ENCODE measurements at places on chromosomes 5 and 9.

GRCh38 chr5:177431317-177432142, 5.1 kb downstream of the GRK6 start:
- DNase-seq, result no peak

- DNase-seq, result no peak
Observed at GRCh38 chr5:66230551-66230950, 86.5 kb downstream of the SREK1 start.

DNA sequence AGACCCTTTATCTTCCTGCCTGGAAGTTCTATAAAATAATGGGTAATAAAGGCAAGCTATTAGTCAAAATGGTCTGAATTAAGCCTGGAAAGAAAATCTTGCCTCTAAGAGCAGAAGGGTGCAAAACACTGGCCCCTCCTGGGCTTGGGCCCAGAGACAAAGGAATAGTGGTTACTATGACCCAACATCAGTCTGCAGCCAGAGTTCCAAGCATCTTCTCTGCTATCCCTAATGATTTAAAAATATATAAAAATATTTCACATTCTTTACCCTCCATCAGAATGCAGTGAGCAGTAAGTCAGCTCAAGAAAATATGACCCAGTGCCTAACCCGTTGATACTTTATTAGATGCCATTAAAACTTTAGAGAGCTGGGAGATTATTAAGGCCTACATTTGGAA, 14.7 kb downstream of the TNFAIP8 start:
- no peak for DNase-seq

- no peak for DNase-seq
Observed at GRCh38 chr5:112546946-112547592, 128.0 kb upstream of the EPB41L4A start.

GRCh38 chr9:8186560-8186959, 387.0 kb upstream of the DMAC1 start:
- no peak for DNase-seq

All from mesothelial cell of epicardium (in vitro differentiated cells).